ENCODE measurements at places on chromosomes 1 and 21.

GRCh38 chr1:228271701-228272251 is 63.9 kb downstream of the OBSCN start:
- no peak for DNase-seq

- DNase-seq, result no peak
These were observed 5.4 kb upstream of the NTNG1 start for GRCh38 chr1:107135463-107135862.

DNA sequence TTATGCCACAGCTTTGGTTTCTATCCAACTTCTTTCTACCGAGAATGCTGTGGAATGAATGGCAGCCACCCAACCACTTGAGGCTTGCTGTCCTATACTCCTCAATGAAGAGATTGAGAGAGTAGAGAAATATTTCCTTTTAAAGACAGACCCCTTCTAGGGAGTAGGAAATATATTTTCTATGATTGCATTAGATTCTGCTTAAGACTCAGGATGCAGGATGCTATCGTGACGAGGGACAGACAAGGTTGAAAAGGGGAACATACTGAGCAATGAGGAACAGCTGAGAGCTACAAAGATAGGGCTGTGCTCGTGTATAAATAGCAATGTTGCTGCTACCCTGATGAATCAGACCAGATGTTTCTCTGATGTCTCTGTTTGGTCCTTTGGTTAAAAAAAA is 7.1 kb upstream of the RASAL2 start:
- DNase-seq, result no peak

DNA sequence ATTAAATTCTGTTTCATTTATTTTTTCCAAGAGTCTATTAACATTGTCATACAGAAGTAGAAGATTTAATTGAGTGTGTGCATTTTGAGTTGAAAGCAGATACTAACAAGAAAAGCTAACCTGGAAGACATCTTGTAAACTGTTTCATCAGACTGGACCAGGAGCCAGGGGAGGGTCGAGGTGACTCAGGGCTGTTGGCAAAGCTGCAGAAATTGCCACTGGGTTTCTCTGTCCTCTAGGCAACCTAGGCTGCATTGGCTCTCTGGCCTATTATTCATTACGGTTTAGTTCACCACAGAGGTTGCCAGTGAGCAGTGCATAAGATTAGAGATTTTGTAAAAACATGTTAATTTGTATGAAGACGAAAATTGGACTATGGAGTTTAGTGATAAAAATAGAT is 27.5 kb downstream of the ERG start:
- no peak for DNase-seq

DNA sequence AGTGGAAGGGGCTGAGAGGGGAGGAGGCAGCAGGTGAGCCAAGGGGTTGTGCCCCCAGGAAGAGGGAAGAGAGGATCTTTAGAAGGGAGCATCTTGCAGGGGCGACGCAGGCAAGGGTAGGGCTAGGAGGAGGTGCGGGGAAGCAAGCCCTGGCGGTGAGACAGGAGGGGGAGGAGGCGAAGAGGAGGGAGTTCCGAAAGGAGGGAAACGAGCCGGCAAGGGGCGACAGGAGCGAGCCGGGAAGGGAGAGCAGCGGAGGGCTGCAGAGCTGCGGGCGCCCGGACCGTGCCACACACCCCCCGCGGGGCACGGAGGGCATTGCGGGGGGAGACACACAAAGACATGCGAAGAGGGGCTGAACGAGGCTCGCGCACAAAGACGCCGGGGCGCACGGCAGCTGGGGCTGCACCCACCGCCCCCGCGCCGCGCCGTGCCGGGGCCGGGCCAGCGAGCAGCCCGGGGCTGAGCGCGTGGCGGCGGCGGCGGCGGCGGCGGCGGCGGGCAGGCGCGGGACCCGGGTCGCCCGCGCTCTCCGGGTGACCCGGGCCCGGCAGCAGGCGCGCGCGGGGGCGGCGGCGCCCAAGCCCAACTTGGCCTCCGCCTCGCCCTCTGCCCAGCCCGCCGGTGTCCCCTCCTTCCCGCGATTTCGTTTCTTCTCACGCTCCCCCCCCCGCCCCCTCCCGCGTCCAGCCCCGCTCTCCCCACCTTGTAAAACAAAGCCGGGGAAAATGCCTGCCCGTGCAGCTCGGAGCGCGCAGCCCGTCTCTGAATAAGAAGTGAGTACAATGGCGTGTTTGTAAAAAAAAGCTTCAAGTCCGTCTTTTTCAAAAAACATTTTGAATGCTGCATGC is at the start of gene KCNK2:
Gene KCNK2, plus strand, starts transcription at position 206 of the 851 bp plus-strand sequence. CDS start 649 bp downstream, outside the sequence.
- DNase-seq, result no peak

DNA sequence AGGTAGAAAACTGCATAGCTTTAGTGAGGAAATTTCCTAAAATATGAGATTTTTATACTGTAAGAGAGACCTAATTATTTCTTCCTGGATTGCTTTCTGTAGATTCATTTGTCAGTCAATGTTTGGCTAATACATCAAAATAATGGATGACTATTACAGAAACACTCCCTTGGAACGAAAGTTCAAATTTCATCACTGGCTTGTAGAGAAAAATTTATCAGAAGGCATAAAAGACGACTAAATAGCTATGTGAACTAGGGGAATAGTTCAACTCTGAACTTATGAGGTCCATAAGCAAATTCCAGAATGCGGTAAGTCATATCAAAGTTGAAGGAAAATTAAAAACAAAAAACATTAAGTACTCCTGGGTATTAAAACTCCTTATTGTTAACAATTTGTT is 36.0 kb downstream of the WNT2B start:
- no peak for DNase-seq

- DNase-seq, result no peak
These were observed 216.1 kb upstream of the EDN2 start for GRCh38 chr1:41700581-41700980.

GRCh38 chr1:53336146-53336545 is 8.3 kb upstream of the LRP8 start:
- no peak for DNase-seq

DNA sequence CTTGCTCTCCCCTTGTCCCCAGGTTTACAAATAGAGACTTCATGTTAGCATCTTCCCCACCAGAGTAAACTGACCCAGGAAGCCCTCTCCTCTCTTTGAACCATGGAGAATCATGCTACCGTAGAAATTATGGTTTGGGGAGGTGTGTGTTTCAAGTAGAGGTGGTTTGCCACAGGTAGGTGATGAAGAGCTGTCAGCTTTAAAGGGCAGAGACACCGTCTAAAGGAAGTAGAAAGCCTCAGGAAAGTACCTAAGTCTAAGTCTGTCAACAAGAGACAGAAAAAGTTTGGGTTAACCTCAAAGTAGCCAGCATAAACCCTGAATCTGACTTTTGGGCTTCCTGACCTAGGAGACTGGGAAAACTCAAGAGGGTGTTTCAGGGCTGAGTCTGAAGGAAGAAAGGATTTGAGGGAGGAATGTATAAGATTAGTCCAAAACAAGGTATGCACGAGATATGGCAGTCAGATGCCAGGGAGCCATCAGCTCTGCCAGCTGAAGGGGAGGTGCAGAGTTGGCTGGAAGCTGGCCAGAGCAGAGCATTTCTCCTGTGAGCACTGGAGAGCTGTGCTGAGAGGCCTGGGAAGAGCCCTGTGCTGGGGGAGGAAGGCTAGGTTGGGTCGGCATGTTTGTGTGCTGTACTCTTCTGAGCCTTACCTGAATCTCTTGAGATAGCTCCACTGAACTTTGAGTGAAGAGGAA is 14.3 kb downstream of the ADAMTSL4 start:
- DNase-seq, result peak; percentile 45

- peak; percentile 16 for DNase-seq
These were observed 30.9 kb upstream of the TAL1 start for GRCh38 chr1:47262787-47263413.

- DNase-seq, result peak; percentile 58
These were observed 3.4 kb upstream of the ECE1 start for GRCh38 chr1:21293537-21294265.

DNA sequence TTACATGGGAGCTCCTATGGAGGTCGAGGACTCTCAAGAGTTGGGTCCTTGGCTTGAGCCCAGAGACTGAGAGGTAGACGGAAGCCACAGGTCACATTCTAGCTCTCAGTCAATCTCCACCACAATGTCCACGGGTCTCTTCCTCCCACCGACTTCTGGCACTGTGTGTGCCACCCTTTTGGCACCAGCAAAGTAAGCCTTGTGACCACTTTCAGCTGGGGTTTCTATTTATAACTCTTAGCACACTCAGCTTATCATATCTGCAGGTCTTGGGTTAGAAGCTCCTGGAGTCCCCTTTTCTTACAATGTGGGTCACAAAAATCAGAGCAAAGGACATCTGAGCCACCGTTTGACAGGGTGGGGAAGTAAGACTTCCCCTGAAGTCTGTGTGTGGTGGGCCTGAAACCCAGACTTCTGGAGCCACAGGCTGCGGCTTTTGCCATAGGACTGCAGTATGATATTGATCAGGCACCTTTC is 28.3 kb downstream of the NCMAP start:
- no peak for DNase-seq

DNA sequence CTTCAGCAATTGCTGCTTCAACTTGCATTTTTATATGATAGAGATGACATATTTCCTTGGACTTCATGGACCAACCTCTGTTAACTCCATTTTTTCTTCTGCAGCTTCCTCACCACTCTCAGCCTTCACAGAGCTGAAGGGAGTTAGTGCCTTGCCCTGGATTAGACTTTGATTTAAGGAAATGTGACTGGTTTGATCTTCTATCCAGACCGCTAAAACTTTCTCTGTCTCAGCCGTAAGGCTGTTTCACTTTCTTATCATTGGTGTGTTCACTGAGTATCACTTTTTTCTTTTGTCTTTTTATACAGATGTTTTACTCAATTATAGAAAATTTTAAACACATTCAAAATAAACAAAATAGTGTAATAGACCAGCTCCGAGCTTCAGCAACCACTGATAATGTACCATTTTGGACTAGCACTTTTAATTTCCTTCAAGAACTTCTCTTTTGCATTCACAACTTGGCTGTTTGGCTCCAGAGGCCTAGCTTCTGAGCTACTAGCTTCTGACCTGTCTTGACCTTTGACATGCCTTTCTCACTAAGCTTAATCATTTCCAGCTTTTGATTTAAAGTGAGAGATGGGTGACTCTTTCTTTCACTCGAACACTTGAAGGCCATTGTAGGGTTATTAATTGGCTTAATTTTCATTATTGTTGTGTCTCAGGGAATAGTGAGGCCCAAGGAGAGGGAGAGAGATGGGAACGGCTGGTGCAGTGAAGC is 9.3 kb downstream of the NEK7 start:
- DNase-seq, result no peak

DNA sequence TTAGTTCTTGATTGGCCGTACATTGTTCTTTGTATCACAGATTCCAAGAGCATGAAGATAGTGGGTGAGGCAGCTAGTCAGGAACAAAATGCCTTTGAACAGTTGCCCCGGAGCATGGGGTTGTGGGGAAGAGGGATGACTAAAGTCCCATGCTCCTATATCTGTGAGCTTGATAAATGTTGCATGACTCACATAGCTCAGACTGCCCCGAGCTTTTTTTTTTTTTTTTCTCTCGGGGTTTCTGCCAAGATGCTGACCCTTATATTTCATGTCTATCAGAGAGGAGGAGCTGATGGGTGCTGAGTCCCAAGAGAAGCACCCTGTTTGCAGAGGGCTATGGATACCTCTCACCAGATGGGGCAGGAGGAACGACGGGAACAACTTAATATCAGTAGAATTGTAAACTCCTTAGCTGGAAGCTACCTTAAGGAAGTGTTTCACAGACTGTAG is 40.6 kb downstream of the SRRM1 start:
- no peak for DNase-seq

- DNase-seq, result no peak
These were observed 204.3 kb downstream of the FGGY start for GRCh38 chr1:59500950-59501742.

DNA sequence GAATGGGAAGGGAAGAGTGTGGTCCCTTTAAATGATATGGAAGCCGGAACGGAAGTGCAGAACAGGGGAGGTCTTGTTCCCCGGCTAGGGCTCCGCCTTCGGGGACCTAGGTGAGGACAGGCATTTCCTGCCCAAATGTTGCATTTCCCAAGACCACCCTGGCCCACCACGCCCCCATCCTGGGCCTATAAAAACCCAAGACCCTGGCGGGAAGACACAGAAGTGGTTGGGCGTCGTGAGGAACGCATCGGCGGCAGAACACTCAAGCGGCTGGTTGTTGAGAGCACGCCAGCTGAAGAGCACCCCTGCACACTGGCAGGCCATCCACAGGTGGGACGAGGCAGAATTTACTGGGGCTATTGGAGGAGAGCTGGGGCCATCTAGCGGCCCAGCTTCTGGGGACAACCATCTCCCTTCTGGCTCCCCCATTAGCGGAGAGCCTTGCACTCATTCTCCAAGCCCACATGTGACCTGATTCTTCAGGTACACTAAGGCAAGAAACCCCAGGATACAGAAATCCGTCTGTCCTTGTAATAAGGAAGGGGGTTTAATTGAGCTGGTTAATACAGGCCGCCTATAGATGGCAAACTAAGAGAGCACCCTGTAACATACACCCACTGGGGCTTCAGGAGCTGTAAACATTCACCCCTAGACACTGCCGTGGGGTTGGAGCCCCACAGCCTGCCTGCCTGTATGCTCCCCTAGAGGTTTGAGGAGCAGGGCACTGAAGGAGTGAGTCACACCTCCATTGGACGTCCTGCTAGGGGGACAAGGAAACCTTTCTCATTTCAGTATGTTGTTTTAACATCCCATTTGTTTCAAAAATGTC is 1327.9 kb downstream of the BRINP3 start:
- DNase-seq, result no peak

- no peak for DNase-seq
These were observed 10.6 kb downstream of the S100A6 start for GRCh38 chr1:153525088-153525728.

DNA sequence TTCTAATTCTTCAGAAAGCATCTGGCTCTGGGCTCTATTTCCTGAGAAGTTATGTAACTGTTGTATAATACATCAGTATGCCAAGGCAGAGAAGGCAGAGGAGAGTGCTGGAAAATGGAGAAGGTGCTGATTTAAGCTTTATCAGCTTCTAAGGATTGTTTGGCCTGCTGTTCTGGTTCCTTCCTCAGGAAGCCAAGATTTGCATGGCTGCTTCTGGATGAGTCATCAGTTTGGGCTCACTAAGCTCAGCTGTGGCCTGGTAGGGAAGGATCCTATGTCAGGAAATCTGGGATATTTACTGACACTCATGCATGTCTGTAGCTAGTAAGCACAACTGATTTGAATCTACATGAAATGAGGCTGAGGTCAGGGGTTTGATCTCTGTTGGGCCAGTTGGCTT is 73.2 kb upstream of the ADGRL4 start:
- DNase-seq, result no peak

GRCh38 chr1:111332190-111332589 is 41.5 kb downstream of the CHIA start:
- DNase-seq, result no peak

DNA sequence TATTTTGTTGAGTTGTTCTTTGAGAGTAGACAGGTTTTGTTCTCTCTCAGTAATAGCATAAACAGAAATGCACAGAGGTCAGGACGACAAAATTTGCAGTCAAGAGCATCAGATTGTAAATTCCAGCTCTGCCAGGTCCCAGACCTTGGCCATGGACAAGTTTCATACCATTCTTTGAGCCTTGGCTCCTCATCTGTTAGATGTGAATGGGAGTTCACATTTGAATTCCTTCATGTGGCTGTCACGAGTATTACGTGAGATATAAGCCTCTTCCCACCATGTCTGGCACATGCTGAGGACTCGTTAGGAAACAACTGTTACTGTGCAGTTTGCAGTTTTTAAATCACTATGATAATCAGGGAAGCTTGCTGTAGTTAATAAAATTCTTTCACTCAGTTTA is 93.2 kb upstream of the KCTD3 start:
- DNase-seq, result no peak

GRCh38 chr1:3117879-3118278 is 48.9 kb downstream of the PRDM16 start:
- DNase-seq, result no peak

Data from activated gamma-delta T cell treated with Interleukin-2 at 50 U/mL for 16 hours (primary cell).